Amniotic stem cell (primary cell): ENCODE measurements at places on chromosomes 6 and 20.
A peak's percentile ranks its signal among the peaks of the same experiment; 100 is the strongest.

DNA sequence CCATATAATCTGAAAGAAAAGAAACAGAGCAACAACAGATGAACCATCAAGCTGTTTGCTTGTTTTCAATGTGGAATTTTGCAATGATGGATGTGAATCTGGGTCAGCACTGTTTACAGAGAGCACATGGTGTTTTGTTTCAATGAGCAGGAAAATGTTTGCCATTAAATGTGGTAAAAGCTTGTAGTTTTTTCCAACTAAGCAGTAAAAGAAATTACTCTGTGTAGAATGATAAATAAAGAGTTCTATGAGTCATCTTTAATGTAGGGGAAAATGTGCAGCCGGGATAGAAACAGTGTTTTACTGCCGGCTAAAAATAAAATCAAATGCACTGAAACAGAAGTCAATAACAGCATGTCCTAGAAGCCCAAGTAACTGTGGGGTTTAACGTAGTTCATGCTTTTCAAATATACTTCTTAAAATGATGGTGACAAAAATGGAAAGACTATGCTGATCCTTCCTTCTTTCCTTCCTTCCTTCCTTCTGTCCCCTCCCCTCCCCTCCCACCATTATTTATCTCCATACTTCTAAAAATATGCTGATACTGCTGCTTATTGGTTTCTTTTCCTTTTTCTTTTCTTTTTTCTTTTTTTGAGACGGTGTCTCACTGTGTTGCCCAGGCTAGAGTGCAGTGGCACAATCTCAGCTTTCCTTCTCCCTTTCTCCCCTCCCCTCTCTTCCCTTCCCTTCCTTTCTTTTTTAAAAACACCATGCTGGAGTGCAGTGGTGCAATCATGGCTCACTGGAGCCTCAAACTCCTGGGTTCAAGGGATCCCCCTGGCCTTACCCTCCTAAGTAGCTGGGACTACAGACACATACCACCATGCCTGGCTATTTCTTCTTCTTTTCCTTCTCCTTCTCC lies 6.3 kb upstream of the NAA20 start:
- peak; percentile 3 for DNase-seq

DNA sequence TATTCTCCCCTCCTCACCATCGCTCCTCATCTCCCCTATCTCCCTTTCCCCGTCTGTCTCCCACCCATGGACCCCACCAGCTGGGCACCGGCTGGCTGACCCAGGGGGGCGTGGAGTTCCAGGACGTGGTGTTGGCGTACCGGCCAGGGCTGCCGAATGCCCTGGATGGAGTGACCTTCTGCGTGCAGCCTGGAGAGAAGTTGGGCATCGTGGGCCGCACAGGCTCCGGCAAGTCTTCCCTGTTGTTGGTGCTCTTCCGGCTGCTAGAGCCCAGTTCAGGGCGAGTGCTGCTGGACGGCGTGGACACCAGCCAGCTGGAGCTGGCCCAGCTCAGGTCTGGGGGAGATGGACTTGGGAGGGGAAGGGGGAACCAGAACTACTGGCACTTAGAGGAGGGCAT lies 7.7 kb downstream of the DLK2 start:
- DNase-seq: no peak

DNA sequence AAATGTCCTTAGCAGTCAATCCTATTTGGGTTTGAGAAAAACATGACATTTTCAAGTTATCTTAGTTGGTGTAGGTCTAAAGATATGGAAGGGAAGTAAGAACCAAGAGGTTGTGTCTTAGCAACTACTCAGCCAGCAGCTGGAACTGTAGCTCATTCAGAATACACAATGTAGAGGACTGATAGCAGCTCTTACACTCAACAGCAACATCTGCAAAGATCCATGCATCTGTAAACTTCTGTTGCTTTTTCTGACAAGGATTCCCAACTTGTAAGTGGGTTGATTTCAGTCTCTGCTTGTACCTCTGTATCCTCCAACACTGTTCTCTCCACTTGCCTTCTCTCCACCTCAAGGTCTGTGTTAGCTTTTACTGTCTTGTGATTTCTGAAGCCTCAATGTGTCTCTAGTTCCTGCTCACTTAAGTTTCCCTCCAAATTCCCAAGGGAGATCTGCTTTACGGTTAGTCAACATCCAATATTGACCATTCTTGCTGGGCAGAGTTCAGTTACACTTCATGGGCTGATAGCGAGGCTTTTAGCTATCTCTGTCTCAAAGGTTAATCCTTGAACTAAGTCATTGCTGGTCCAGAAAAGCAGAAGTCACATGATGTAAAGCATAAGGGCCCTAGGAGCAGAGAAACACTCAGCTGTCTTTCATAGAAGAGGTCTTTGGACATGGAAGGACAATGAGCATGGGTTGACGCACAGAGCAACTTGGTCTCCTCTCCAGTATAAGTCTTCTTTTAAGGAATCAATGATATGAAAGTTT lies 71.6 kb upstream of the LGSN start:
- DNase-seq: no peak

- no peak for DNase-seq
These were observed 402.6 kb downstream of the BCKDHB start for GRCh38 chr6:80508885-80509630.

DNA sequence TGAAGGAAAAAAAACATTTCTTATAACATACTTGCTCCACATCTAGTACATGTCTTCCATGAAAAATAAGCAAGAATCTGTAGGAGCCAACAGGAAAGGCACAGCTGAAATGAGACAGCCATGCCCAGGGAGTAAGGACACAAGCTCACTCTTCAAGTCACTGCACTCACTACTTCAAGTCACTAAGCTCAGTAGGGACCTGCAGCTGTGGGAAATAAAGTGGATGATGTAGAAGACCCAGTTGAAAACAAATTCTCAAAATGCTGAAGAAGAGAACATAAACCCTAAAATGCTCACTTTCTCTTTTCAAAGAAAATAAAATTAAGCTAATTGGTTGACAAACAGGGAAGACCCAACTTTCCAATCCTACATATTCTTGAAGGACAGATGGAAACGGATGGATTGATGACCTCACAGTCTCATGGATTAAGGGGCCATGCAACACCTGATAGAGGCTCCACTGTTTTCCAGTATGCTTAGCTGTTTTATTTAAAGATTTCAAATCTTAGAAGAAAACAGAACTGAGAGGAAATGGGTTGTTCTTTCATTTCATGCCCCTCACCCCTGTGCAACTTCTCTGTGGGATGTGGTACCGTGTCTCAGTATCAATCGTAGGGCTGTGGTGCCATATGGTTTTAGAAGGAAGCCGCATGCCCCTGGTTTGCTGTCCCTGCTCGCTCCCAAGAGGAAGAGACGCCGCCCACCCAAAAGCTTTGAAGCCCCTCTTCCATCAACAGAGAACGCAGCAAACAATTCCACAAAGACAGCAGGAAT lies 133.3 kb downstream of the WDR27 start:
- no peak for DNase-seq

GRCh38 chr6:5333658-5334057 lies 72.3 kb downstream of the FARS2 start:
- DNase-seq: no peak

DNA sequence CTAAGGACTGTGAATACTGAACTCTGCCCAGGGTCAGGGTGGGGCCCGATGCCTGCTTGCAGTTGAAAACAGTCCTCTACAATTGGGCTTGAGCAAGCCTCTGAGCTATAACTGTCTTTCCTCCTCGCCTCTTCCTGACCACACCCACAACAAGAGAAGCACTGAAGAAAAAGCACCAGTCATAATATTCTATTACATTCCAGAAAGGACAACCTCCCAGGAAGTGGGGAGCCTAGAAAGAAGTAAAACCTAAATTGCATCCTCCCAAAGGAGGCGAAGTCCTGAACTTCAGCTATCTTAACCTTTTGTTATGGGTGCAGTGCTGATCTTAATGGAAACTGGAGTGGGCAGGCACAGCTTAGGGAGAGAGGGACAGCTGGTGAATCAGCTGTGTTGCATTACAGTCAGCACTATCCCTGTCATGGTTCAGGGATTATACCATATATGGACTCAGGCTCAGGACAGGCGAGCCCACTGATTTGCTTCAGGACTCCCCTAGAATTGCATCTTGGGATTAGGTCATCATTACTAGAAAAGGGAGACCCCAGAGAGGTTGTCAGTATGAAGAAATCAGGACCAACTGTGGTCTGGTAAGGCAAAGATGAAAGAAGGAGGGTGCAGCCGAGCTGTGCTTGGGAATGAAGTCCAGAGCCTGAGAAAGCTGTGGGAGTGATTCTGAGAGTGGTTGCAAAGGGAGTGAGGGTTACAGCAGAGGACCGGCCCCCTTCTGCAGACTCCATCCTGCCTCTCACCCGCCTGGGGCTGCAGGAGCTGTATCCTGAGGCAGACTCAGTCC lies 18.3 kb upstream of the TRAM2 start:
- peak; percentile 81 for DNase-seq

DNA sequence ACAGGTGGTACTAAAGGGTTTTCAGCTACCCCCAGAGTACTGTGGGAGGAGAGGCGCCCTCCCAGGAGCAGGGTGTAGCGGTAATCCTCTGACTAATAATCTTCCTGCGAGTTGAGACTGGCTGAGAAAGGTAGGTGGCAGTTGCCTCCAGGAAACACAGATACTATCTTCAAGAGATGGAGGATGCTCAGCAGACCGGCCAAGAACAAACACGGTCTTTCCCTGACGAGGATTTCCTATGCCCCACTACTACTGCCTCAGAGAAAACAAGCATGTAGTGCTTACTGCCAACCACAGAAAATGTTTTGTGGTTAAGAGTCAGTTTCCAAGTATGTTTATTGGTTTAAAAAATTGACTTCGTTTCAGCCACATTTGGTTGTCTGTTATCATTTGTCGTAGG lies 26.8 kb downstream of the C6orf89 start:
- peak; percentile 61 for DNase-seq

DNA sequence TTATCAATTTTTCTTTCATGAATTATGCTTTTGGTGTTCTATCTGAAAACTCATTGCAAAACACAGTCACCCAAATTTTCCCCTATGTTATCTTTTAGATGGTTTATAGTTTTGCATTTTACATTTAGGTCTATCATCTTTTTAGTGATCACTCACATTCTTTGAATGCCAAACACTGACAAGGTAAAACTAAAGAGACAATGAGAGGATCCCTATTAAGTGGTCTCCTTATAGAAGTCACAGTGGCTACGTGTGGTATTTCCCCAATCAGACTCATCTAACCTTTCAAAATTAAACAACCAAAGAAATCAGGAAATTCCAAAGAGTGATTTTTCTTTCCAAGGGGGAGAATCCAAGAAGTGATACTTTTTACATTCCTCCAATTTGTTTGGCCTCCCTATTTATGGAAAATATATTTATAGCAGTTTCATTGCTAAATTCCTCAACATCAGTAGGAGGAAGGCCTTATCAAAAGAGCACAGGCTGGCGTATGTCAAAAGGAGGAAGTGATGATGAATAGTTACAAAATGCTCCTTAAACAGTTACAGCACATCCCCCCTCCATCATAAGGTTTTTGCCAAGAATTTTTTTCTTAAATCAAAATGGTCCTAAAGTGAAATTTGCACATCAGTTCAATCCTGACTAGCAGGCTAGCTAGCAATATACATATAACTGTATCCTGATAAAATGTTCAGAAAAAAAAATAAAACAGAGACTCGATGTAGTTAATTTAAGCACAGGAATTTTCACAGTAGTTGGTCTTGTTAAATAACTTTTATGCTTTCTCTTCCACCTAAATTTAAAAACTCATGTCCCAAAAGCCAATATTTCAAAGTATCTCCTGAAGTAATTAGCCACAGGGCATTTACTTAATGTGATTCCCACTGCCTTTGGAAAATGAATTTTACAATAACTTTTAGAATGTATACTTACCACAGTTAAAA lies 76.2 kb upstream of the IPCEF1 start:
- no peak for DNase-seq

- no peak for DNase-seq
These were observed 168.3 kb upstream of the JAG1 start for GRCh38 chr20:10842116-10842515.

DNA sequence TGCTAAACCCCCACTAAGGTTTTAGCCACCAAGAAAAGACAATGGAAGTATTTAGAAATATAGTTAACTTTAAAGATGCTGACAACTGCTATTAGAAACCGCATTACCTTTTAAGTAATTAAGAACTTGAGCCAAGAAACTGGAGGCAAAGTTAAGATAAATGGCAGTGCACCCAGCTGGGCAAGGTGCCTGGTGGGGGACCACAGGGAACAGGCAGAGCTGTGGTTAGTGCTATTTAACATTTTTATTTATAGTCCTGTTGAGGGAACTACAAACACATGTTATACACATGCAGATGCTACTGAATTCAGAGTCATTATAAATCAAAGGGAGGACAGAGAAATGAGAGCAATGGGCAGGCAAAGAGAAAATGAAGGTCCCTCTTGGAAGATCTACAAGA lies 447.9 kb downstream of the TFAP2B start:
- DNase-seq: no peak

DNA sequence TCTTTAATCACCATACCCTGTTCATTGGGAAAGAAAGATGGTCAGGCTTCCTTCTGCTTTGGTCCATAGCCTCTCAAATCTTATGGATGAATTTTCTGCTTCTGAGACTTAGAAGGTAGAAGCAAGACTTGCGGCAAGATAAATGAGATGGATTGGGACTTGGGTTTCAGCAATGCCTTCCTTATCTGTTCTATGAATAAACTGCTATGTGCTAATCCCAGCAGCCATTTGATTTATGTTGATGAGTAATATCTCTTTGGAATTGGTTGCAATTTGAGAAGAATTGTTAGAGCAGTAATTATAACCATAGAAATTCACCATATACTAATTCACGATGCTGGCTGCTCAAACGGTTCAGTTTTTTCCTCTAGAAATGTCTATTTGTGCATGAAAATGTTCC lies 48.3 kb downstream of the TXLNB start:
- no peak for DNase-seq

DNA sequence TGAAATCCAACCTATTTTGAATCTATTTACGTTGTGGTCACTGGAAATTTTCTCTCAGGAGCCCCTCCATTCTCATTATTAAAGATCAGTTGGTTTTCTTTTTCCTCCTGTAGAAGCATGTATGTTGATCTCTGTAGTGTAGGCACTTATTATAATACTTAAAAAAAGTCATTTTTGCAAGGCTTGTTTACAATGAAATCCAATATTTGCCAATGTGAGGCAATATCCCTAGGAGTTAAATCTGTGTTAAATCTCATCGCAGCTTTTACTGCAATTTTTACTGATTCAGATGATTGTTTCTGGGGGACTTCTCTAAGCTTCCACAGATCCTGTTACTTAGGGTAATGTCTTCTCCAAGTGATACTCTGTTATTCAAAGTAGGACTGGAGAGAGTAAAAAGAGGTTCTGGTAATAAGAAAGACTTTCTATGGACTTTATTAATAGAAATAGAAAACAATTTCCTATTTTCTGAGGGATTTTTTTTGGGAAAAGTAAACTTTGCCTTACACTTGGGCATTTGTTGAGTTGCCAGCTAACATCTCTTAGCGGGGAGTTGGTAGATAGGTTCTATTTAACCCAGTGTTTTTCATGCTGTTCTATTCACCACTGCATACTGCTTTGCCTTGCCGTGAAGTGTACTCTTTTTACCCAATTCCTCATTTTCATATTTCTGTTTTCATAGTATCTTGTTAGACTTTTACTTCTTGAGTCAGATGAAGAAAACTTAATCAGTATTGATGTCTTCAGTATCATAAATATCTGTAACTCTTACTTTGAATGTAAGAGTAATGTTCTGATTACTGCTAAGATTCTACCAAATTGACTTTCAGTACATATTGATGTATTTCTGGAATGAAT lies 48.6 kb downstream of the CDKAL1 start:
- DNase-seq: no peak

- no peak for DNase-seq
These were observed 31.1 kb downstream of the EPM2A start for GRCh38 chr6:145704143-145704781.
